ENCODE measurements at places on chromosomes 2 and 18.

DNA sequence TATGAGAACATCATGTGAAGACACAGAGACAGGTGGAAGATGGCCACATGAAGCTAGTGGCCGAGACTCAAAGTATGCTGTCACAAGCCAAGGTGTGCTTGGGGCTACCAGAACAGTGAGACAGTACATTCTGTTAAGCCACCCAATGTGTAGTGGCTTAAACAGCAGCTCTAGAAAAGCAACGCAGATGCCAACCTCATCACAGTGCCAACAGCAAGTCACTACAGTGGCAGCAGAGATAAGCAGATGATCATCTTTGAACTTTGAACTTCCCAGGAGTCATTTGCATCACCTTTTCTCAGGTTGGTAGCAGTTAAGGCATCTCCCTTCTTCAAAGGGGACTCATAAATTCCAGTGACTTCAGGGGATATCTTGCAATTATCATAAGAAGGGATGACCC, 394.4 kb downstream of the LRP1B start:
- no peak for DNase-seq

GRCh38 chr2:143398781-143399180, 269.6 kb downstream of the ARHGAP15 start:
- DNase-seq = no peak

DNA sequence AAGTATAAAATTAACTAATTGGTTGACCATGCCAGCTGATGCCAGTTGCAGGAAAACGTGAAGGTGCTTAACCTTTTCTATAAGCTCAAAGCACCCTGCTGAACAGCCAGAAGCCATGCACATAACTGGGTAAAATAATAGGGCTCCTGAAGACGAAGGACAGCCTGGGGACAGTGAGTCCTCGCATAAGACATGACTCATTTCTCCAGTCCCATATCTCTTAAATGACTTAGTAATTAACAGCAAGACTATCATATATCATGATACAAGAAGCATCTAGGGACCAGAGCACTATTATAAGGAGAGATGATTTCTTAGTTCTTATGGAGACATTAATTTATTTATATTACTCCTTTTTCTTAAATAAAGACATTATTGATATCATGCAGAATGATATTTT, 100.5 kb upstream of the DOK6 start:
- no peak for DNase-seq

- no peak for DNase-seq
These were observed 18.8 kb downstream of the NEMP2 start for GRCh38 chr2:190515687-190516086.

- no peak for DNase-seq
These were observed at the start of gene MGAT5 for GRCh38 chr2:134253804-134254203. Gene MGAT5 (plus strand): TSS chr2:134254072. CDS start chr2:134254404, 332 bp downstream.

GRCh38 chr18:61953161-61953560, 60.4 kb upstream of the RNF152 start:
- DNase-seq = no peak

GRCh38 chr2:71857636-71858035, 290.0 kb downstream of the CYP26B1 start:
- DNase-seq = no peak

Data from NCI-H82 (cell line).